ENCODE measurements at places on chromosomes 16 and 17. TPM values are rescaled to one million over a fixed set of nuclear protein-coding genes. Genes with fewer than 3 reads are reported as not detected.

Gene KRT39
- polyA plus RNA-seq, result not detected

Gene GP1BA
- polyA plus RNA-seq, result 2.2 TPM

Gene PRCD
- 6.0 TPM for polyA plus RNA-seq

Gene GCGR
- polyA plus RNA-seq, result 12.5 TPM

Gene C17orf100
- polyA plus RNA-seq, result 11.3 TPM

Gene MYH3
- 3.9 TPM for polyA plus RNA-seq

Gene SPATA32
- 0.20 TPM for polyA plus RNA-seq

Gene ZNF469
- 1.0 TPM for polyA plus RNA-seq

Gene KRT33A
- not detected for polyA plus RNA-seq

Gene PLD6
- 5.2 TPM for polyA plus RNA-seq

Gene SPIRE2
- 12.2 TPM for polyA plus RNA-seq

DNA sequence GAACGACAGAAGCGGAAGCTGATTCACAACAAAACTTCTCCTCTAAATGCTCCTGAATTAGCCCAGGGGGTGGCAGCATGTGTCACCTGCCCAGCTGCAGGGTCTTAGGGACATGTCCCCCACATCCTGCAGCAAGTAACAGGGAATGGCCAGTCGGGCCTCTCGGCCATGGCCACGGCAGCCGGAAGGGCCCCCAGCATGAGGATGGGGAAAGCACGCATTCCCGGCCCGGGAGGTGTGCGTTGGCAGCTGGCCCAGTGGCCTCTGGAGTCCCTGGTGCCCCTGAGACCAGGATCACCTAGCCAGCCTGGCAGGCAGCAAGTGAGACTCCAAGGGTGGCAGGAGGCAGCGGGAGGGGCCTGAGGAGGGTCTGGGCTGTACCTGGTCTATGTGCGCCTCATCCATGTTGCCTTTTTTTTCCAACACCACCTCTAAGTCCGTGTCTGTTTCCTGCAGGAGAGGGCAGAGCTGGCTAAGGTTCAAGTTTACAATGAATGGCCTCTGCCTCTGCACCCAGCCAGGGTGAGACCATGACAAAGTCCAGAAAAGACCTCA is 7.0 kb downstream of the KNOP1 start:
- no peak for DNase-seq

DNA sequence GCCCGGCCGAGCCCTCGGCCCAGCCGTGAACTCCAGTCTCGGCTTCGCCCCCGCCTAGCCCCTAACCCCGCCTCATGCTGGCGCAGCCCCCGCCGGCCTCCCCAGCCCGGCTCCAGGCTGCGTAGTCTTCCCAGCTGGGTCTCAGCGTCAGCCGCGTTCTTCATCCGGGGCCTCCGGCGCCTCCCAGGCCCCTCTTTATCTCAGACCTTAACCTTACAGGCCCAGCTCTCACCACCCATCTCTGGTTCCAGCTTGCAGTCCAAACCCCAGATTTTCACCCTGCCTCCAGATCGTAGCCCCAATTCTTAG is at the start of gene PROCA1:
Gene PROCA1 (minus strand): TSS at position 166 of the 309 bp plus-strand sequence. CDS start 228 bp downstream, outside the sequence.
- DNase-seq, result no peak

- DNase-seq, result no peak
Observed at GRCh38 chr16:56749672-56750491, 20.0 kb downstream of the NUP93 start.

- DNase-seq, result no peak
Observed at GRCh38 chr16:11639925-11640899, 28.0 kb upstream of the SNN start.

- peak; percentile 94 for DNase-seq
Observed at GRCh38 chr17:7887482-7888183, 956 bp upstream of the CHD3 start.

DNA sequence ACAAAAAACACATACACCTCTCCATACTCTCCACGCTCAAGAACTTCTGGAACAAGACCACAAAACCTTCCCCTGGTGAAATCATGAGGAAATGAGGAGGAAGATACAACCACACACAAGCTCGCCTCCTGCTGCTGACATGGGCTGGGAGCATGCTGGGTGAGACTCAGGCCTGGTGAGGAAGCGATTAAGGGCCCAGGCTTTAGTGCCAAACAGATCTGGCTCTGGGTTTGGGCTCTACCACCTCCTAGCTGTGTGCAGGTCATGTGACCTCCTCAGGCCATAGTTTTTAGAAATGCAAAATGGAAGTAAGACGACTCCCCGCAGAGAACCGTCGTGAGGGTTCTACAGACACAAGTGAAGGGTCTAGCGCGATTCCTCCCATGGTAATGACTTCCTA is 41.3 kb downstream of the VAC14 start:
- DNase-seq, result no peak

- no peak for DNase-seq
Observed at GRCh38 chr17:58521680-58522079, 7.2 kb upstream of the MTMR4 start.

DNA sequence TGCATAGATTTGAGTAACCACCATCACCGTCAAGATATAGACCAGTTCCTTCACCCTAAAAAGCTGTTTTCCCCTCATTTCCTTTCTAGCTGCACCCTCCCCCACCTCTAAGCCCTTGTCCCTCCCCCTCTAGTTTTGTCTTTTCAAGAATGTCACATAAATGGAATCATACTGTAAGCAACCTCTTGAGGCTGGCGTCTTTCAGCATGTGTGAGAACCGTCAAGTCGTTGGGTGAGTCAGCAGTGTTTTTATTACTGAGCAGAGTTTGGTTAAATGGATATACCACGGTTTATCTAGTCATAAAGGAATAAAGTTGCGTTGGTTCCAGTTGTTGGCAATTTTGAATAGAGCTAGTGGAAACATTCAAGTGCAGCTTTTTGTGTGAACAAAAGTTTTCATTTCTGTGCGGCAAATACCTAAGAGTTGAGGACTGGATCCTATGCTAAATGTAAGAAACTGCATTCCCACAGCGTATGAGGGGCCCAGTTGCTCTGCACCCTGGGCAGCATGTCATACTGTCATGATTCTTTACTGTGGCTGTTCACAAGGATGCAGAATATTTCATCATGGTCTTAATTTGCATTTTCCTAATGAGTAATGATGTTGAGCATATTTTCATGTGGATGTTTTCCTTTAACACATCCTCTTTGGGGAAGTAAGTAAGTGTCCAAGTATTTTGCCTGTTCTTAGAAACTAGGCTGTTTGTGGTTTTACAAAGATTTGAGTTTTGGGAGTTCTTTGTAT is 264.3 kb downstream of the CPPED1 start:
- DNase-seq, result no peak

GRCh38 chr17:61632826-61633225 is 41.8 kb upstream of the NACA2 start:
- no peak for DNase-seq

DNA sequence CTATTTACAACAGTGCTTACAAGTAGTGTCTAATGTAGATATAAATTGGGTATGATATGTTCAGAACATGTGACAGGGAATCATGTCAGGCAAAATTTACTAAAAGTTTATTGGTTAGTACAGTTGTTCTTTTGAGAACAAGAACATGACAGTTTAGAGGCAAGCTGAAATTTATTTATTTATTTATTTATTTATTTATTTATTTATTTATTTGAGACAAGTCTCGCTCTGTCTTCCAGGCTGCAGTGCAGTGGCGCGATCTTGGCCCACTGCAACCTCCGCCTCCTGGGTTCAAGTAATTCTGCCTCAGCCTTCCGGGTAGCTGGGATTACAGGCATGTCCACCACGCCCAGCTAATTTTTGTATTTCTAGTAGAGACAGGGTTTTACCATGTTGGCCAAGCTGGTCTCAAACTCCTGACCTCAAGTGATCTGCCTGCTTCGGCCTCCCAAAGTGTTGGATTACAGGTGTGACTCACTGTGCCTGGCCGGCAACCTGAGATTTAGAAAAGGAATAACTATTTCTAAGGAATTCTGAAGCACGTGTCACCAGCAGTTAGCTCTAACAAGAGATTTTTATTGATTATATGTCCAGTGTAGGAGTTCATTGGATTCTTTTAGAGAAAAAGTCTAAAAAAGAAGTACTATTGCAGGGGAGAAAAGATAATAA is 24.9 kb downstream of the MRTFB start:
- no peak for DNase-seq

- DNase-seq, result no peak
Observed at GRCh38 chr16:22174642-22175041, 12.3 kb downstream of the SDR42E2 start.

DNA sequence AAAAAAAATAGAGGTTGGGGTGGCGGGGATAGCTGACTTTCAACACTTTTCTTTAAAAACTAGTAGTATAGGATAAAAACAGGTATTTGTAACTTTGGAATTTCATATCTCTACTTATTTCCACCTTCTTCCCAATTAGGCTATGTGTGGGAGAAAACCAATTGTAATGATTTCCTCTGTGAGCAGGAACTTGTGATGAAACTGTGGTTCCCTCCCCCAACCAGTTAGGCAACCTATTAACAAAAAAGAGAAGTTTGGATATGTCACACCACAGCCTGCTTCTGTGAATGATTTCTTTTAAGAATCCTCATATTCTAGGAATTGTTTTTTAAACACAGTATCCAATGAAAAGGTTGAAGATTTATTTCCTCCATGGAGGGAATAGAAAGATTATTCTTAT is 1.9 kb downstream of the IGSF6 start:
- no peak for DNase-seq

DNA sequence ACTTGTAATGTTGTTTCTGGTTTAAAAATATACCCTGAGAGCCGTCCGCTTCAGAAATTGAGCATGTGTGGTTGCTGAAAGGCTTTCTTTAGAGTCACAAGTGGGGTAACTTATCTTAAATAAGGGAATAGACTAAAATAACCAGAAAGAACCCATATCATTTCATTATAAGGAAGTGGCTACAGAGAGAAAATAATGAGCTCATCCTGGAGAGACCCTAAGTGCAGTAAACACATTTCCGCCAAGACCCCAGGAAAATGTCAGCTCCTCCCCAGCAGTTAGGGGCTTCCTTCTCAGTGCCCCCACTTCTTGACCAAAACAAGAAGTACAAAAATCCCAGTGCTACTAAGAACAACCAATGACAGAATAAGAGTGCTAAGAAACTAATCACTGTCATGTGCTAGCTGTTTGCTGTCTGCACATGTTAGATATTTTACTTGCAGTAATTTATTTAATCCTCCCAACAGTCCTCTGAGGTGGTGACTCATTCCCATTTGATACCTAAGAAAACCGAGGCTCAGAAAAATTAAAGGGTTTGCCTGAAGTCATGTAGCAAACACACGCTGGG is 83.5 kb downstream of the CDYL2 start:
- no peak for DNase-seq

GRCh38 chr17:78013683-78014467 is 55.4 kb downstream of the TNRC6C start:
- peak; percentile 69 for DNase-seq

- DNase-seq, result no peak
Observed at GRCh38 chr16:88651276-88651988, 579 bp upstream of the CYBA start.

DNA sequence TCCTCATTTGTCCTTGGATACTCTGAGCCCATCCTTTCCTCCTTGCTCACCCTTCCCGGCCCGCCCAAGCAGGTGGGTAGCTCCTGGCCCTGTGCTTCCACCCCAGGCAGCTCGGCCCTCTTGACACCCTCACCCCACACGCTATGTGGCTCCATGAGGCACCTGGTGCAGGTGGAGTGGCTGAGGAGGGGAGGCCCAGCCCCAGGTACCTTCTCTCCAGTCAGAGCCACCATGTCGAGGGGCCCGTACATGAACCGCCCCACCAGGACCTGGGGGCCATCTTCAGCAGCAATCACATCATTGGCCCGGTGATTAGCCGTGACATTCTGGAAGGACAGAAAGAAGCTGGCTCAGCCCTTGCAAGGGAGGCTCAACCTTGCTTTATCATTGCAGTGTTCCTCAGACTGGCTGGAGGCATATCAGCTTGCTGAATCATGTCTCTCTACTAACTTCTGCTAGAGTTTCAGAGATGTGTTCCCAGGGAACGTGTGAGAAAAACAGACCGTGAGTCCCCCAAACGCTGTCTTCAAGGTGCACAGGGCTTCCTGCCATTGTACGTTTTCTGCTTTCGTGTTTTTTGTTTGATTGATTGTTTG is 20.3 kb downstream of the PIMREG start:
- DNase-seq, result no peak

DNA sequence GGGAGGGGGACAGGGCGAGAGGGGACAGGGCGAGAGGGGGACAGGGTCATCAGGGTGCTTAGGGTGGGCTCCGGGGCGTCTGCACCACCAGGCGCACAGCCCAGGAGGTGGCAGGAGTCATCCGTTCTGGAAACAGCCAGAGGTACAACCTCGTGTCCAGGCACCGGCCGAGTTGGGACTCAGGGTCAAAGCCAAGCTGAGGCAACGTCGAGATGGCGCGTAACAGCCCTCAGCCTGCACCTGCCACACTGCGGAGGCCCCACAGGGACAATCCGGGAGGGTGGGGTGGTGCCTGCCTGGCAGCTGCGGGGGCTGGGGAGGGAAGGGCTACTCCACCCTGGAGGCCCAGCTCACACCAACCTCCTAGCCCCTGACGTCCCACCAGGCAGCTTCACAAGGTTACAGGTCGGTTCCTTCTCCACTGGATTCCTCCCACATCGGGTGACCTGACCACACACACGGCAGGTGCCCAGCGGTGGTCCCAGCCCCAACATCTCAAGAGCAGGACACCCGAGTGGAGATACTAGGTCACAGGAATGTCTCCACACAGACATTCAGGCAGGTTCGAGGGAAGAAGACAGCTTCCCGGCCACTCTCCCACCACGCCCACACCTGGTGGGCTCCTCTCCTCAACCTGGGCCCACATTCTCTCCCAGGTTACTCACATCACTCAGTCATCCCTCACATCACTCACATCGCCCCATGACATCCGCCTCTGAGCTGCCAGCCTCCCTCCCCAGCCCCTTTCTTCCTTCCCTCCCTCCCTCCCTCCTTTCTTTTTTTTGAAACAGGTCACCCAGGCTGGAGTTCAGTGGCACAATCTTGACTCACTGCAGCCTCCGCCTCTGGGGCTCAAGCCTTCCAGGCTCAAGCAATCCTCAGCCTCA is 47.3 kb downstream of the RPH3AL start:
- DNase-seq, result no peak

- DNase-seq, result no peak
Observed at GRCh38 chr16:17836868-17837602, 366.3 kb upstream of the XYLT1 start.

DNA sequence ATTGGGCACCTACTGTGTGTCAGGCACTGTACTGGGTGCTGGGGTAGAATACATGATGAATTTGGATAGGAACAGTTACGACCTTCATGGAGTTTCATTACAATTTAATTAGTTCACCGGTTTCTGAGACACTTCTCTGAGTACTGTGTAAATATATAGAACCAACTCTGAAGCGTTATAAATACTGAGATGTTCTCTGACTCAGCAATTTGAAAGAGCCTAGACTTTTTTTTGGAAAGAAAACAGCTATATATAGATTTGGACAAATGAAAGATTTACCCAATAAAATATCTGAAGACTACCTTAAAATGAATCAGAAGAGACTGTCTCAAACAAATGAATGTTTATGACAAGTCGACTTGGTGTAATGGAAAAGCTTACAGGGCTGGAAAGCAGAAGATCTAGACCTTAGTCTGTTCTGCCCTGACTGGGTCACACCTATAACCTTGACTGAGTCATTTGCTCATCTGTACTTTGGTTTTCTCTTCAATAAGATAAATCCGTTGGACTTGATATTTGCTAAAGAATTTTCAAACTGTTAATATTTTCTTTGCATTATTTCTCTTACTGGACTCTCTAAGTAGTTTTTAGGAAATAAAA is 4.6 kb upstream of the GAN start:
- no peak for DNase-seq

Measured in renal cortex interstitium (tissue), 15 donors.